Substantia nigra (tissue), 51 donors: ENCODE measurements at places on chromosomes 5 and 9.

DNA sequence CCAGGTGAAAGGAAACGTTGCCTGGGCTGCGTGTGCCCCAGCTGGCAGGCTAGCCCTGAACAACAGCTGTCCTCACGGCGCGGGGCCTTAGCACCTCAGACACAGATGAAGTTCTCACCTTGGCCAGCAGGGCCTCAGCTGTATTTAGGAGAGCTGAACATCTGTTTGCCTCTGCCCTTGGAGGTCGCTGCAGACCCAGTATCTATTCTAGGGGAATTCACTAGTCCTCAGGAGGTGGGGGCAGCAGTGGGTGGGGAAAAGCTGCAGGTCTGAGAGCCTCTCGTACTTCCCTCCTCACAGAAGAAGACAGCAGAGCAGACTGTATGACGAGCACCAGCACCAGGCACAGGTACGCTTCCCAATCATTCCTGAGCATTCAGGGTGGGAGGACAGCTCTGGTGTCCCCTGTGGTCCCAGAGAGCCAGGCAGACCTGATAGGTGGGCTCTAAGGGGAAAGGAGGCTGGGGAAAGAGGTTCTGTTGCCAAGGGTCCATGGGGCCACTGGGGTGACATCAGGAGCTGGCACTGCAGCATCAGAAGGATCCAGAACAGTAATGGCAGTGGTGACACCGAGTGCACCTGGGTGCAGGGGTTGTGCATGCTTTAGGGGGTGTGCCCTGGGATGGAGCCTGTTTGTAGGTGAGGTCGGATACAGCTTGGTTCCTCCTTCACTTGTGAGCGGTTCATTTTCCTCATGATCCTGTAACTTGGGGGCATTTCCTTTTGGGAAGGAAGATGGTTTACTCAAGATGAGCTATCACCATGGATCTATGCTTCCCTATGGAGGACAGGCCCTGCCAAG lies 13.8 kb downstream of the CD74 start:
- no peak for DNase-seq

GRCh38 chr5:63963080-63963735 lies 963 bp upstream of the HTR1A start:
- no peak for DNase-seq

DNA sequence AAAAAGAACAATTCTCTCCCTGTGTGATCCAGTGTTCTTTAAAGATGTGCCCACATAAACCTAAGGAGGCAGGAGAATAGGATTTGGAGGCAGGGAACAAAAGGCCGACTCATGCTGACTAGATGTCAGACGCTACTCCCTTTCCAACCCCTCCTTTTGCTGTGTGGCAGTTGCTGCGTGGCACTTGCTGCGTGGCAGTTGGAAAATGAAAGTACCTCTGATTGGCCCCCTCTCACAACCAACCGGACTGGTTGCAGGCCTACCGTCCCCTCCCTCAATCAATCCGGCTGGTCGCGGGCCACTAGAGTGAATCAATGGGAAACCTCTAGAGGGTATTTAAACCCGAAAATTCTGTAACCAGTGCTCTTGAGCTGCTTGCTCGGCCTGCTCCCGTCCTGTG lies 551.0 kb downstream of the KIF4B start:
- DNase-seq = no peak

DNA sequence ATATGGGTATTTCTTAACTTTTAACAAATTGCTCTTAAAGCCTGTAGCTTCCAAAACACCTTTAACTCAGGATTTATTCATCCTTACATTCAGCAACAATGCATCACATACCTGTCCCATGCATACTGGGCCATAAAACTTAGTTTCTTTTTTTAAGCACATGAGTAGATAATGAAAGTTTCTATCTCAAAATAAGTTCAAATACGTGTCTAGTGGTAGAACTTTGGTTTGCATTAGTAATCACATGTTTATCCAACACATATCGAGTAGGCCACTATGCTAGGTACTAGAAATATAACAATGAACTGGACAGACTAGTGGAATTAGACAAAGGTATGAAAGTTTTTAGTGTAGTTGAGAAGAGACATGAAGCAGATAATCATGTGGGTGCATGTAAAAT lies 99.6 kb downstream of the DOCK2 start:
- no peak for DNase-seq

DNA sequence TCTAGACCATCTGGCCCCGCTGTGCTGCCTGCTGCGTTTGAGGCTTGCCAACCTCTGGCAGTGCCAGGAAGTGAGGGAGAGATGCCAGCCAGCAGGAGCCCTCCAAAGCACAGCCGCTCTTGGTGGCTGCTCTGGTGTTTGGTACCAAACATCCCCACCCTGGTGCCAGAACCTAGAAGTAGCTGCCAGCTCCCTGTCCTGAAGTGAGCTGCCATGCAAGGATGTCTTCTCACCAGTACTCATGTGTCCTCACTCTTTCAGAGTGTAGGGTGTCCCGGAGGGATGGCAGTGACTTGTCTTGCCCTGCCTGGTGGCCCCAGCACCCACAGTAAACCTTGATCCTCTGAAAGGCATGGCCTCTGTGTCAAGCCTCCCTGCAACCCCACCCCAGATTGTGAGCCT lies 43.4 kb downstream of the AMBP start:
- DNase-seq = no peak

DNA sequence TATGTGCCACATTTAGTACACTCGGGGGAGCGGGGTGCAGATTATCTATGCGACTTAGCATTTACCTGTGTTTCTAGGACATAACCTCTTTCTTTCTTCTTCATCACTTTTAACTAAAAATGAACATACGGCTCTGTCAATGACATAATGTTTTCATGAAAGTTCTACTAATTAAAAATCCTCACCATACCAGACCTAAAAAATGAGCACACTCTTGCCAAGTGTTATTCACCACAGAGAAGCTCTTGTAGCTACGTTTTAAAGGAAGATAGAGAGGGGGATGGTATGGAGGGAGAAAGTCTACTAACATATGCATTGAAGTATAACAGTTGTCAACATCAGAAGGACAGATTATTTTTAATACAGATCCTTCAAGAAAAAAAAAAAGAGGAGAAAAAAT lies 1.6 kb downstream of the CDH10 start:
- DNase-seq = no peak

- DNase-seq = no peak
These were observed 88.3 kb downstream of the FSTL4 start for GRCh38 chr5:133523961-133524586.

DNA sequence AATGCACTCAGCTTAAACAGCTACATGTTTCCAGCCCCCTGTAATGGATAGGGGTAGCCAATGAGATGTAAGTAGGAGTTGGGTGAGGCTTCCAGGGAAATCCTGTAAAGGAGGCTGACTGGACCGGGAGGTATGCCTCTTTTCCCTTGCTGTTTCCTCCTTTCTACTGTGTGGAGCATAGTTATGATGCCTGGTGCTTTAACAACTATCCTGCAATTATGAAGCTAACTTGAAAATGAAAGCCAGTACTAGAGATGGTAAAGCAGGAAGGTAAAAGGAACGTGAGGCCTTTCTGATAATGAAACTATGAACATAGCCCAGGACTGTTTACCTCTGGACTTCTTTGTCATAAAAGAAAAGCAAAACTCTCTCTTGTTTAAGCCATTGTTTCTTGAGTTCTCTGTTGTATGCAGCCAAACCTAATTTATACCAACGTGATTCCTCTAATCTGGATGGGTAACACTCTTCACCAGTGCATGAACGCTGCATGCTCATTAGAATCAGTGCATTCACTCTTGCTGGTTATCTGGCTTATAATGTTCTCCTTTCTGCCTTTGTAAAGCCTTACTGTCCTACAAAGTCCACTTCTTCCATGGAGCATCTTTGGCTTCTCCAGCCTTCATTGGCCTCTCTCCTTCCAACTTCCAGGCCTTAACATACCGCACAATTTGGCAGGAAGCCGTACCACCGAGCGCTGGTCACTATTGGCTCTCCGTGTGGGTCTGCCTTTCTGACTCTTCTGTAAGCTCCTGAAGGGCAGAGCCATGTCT lies 8.3 kb upstream of the ARHGEF28 start:
- DNase-seq = no peak

- DNase-seq = no peak
These were observed 26.0 kb downstream of the EGR1 start for GRCh38 chr5:138491284-138491648.

- DNase-seq = no peak
These were observed 7.8 kb downstream of the JAK2 start for GRCh38 chr9:4992872-4993271.

DNA sequence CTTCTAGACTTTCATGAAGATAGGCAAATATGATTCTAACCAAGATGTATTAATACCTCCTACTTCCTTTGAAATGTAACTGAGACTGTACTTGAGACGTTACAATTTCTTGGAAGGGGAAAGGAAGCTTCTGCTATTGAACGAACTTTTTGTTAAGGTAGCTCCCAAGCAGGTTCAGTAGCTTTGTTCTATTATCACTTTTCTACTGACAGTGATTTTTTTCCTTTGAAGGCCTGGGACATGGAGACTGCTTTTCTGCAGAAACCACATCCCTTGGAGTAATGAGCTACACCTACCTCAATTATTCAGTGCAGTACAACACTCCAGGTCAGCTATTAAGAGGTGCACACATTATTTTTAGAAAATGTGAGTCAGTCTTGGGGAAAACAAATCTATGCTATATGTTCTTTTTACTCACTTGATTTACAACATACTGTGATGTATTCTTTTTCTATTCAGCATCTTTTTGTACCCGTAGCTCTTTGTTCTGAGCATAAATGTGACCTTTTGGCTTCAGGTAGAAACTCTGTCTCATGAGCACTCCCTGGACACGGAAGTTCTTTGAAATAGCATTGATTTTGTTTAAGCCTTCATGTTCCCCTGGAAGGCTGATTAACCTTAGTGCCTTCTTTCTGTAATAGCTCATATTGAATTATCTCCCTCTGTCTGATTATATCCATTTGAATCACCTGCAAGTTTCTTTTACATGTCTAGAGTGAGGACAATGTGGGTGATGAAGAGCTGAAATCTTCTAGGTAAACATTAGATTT lies 56.5 kb upstream of the CDKN2B start:
- DNase-seq = no peak

DNA sequence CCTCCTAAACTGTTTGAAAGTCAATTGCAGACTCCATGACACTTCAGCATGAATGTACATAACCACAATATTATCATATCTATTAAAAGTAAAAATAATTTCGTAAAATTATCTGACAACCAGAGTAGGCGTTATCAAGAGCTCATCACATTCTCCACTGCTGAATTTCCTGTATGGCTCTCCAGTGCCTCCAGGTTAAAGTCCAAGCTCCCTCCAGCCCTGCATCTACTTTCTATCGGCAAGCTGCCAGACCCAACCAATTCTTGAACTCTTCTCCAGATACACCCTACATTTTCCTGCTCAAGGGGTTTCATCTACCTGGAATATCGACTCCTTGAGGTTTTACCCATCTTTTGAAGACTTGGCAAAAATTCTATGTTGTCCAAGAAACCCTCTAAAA lies 74.5 kb upstream of the TBC1D2 start:
- no peak for DNase-seq

DNA sequence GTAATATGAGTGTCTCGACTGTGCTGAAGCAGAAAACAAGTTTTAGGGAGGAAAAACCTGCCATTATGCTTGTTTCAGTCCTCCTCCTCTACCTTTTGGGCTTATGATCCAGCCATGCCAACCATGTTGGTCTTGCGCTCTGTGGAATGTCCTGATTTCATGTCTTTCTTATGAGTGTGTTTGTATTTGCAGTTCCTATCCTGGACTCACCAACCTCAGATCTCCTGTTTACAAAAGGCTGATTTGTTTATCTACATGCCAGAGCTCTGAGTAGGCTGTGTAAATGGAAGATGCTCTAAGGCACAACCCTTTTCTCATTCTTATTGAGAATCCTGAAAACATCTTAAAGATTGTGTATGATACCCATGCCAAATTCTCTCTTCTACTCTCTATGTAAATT lies 138.6 kb downstream of the ARHGEF28 start:
- DNase-seq = no peak

- no peak for DNase-seq
These were observed 727.1 kb upstream of the GRAMD2B start for GRCh38 chr5:125695996-125696655.

DNA sequence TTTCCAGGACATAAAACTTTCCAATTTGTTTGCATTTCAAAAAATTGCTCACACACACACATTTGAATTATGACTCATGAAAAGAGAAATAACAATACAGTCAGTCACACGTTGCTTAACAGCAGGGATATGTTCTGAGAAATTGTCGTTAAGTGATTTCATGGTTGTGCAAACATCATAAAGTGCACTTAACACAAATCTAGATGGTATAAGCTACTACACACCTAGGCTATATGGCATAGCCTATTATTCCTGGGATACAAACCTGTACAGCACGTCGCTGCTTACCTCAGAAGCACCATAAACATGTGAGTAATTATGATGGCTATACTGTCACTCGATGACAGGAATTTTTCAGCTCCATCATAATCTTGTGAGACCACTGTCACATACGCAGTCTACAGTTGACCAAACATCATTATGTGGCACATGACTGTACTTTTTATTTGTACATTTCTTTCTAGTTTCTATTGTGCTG lies 378.2 kb downstream of the ACTL7B start:
- DNase-seq = no peak

GRCh38 chr5:35483780-35484179 lies 133.9 kb upstream of the SPEF2 start:
- no peak for DNase-seq

DNA sequence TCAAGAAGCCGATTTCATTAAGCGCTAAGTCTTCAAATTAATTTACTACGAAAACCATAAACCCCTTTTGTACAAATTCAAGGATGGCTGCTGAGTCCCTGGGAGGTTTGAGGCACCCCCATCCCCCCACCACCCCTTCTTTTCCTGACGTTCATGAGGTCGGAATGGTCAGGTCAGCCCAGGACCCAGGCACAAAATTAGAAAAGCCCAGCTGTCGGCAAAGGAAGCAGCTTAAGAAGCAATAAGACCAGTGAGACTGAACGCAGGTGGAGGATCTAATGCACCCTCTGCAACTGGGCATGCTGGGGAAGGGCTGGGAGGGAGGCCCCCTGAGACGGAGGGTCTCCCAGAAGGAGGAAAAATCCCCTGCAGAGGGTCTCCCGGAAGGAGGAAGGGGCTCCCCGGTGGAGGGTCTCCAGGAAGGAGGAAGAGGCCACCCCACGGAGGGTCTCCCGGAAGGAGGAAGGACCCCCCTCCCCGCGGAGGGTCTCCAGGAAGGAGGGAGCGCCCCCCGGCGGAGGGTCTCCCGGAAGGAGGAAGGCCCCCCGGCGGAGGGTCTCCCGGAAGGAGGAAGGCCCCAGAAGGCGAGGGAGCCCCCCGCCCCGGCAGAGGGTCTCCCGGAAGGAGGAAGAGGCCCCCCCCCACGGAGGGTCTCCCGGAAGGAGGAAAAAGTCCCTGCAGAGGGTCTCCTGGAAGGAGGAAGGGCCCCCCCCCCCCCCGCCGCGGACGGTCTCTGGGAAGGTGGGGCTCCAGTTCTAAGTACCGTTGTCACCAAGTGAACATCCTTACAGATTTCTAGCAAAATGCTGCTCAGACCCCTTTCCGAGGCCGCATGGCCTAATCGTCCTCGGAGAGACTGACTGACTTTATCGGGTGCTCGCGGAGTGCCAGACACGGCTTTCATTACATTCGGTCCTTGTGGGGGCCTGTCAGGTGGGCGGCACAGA lies 74.4 kb upstream of the FCN1 start:
- DNase-seq = no peak

GRCh38 chr9:135065151-135065550 lies 22.3 kb upstream of the OLFM1 start:
- no peak for DNase-seq

- no peak for DNase-seq
These were observed 950 bp upstream of the MSH3 start for GRCh38 chr5:80653502-80653901.

- no peak for DNase-seq
These were observed 32.8 kb downstream of the PLAC8L1 start for GRCh38 chr5:146072595-146072994.
